ENCODE measurements at places on chromosomes 2 and 18.

- no peak for DNase-seq
These were observed 214.6 kb upstream of the DTNA start for GRCh38 chr18:34495506-34495905.

- DNase-seq, result no peak
These were observed 34.7 kb upstream of the MBP start for GRCh38 chr18:77167251-77167650.

DNA sequence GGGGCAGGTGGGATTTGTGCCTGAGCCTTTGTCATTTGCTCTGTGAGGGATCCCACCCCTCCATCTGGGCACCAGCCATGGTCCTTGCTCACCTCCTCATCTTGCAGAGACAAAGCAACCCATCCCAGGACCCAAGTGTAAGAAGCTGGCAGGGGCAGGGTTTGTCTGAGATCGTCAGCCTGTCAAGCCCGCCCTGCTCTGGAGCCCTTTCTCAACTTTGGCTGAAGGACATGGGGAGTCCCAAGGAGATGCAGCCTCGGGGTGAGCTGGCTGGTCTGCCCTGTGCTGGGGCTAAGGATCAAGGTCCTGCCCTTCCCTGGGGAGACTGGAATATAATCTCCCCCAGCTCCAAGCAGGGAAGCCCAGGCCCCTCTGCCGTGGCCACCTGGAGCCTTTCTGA is 86.0 kb downstream of the CAPN13 start:
- DNase-seq, result no peak

- no peak for DNase-seq
These were observed 70.9 kb downstream of the PIEZO2 start for GRCh38 chr18:11078491-11078890.

DNA sequence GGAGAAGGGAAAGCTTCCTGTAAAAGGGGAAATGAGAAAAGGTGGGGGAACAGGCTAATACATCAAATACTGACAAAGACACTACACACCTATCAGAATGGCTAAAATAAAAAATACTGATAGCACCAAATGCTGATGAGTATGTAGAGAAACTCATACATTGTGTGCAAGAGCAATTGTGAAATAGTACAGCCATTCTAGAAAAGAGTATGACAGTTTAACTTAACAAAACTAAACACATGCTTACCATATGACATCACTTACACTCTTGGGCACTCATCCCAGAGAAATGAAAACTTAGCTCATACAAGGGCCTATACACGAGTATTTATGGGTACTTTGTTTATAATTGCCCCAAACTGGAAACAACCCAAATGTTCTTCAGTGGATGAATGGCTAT is 53.4 kb downstream of the ZNF638 start:
- no peak for DNase-seq

DNA sequence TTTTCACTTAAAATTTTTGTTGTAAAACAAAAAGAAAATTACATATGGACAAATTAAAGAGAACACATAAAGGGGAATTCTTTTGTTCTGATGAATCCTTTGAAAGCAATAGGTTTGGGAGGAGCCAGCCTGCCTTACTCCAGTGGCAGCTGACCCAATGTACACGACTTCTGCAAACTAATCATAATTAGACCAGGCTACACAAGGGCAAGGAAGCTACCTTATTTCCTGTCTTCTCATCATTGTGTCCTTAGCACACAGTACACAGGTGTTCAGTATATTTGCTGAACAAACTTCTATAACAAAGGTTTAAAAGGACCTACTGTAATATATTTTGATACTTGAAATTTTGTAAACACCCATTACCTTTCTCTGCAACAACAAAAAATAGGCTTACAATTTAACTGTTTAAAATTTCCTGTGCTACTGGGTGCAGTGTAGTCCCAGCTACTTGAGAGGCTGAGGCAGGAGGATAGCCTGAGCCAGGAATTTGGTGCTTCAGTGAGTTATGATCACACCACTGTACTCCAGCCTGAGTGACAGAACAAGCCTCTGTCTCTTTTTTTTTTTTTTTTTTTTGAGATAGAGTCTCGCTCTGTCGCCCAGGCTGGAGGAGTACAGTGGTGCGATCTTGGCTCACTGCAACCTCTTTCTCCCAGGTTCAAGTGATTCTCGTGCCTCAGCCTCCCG is 18.9 kb downstream of the KCNG3 start:
- no peak for DNase-seq

DNA sequence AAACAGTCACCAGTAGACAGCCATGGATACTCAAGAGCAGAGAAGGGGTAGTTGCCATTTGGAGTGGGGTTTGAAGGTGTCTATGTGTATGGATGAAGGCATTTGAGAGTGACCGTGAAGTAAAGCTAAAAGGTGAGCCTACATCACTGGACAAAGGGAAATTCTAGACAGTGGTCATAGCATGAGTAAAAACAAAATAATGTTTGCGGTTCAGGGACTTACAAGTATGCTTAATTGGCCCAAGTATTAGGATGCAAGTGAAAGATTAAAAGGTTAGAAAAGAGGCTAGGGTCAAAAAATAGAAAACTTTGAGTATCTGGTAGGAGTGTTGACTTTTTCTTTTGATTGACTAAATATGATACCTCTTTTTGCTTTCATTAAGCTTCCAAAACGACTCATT is 238.1 kb upstream of the SLC8A1 start:
- DNase-seq, result no peak

DNA sequence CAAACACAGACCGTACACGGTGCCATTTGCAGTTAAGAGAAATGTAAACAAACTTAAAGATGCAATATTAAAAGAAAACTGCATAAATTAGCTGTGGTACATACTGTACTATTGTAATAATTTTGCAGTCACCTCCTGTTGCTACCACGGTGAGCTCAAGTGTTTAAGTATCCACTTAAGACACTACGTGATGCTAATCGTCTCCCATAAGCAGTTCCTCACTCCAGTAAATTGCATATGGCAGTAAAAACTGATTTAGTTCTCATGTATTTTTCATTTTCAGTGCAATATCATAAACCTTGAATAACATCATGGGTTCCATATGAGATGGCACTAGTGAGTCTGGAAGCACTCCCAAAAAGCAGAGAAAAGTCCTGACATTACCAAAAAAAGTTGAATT is 14.4 kb downstream of the CLEC4F start:
- DNase-seq, result no peak

GRCh38 chr18:49352321-49352720 is 108.1 kb downstream of the DYM start:
- no peak for DNase-seq

- DNase-seq, result no peak
These were observed 47.0 kb downstream of the CHST9 start for GRCh38 chr18:27138079-27138478.

GRCh38 chr18:74982946-74983635 is 225.8 kb downstream of the PTGR3 start:
- no peak for DNase-seq

DNA sequence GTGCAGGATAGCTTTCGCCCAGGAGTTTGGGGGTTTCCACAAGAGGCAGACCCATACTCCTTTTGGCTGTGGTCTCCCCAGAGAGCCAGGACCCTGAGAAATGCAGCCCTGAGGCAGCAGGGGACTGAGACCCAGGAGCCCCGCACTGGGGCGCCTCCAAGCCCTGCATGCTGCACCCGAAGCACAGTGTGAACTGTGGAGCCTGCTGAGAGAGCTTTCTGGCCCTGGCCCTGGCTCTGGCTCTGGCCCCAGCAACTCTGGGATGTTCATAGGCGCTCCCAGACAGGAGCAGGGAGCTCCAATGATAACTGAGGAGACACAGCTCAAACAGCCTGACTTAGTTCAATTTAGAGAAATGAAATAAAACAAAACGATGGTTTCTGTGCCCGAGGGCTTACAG is 96.4 kb upstream of the TEX51 start:
- DNase-seq, result no peak

- no peak for DNase-seq
These were observed 79.2 kb upstream of the COL5A2 start for GRCh38 chr2:189258616-189259365.

GRCh38 chr2:154960802-154961583 is 262.5 kb downstream of the KCNJ3 start:
- DNase-seq, result no peak

- DNase-seq, result no peak
These were observed 33.7 kb upstream of the SCLY start for GRCh38 chr2:238027058-238027457.

DNA sequence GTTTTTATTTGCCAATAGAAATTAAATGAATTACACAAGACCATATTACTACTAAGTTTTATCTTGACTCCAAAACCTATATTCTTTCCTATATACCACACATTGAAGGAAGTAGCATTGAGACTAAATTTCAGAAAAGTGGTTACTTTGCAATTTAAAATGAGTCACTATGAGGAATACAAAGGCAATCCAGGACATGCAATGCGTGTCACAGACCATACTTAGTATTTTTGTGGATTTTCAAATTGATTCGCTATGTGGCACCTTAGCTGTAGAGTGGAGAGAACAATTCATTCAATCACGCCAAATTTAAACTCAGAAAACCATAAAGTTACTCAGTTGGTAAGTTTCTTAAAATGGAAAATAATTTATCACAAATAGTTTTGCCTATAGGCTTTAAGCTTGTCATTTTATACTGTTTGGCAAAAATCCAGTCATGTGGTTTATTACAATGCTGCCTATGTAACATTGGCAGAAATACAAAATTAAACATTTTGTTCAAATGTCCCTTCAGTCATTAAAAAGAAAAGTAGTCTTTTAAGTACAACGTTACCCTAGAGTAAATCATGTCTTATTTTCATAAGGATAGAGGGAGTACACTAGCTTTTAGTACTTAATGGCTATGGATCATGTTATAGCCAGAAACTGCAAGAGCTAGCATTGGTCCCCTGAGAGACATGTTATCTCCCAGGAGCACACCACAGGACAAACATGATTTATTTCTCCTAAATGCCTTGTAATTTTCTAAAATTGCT is 222.8 kb upstream of the CDH7 start:
- DNase-seq, result no peak

DNA sequence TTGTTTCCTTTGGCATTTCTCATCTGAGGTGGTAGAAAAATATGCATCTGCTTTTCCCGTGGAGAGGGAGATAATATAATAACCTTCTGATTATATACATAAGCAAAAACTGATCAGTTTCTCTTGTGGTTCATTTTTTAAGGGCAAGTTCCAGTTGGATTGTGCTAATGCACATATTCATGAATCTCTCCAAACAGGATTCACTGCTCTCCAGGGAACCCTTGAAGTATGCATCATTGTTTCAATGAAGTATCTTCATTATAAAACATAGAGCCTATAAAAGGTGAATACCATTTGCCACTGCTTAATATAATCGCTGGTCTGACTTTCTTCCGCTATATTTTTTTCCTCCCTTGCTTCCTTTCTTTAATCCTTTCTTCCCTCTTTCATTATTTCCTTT is 384.7 kb downstream of the FIGN start:
- DNase-seq, result no peak

GRCh38 chr2:237892478-237892877 is 33.1 kb downstream of the RAMP1 start:
- DNase-seq, result no peak

Measured in activated CD8-positive, alpha-beta memory T cell treated with anti-CD3 and anti-CD28 coated beads, Interleukin-2, amount 50 U/mL, for 4 hours (primary cell).